ENCODE measurements at places on chromosomes 7 and 10. TPM values are rescaled to one million over a fixed set of nuclear protein-coding genes. Genes with fewer than 3 reads are reported as not detected.

CPEB3 gene
- 2.8 TPM for total RNA-seq

GPR85 gene
- not detected for total RNA-seq

TOMM7 gene
- total RNA-seq = 290 TPM

UPK3BL2 gene
- total RNA-seq = 18.3 TPM

ATOH7 gene
- total RNA-seq = not detected

All from Calu3 (cell line).